Bone marrow (tissue), 2 donors: ENCODE measurements at places on chromosomes 6 and 20.

DNA sequence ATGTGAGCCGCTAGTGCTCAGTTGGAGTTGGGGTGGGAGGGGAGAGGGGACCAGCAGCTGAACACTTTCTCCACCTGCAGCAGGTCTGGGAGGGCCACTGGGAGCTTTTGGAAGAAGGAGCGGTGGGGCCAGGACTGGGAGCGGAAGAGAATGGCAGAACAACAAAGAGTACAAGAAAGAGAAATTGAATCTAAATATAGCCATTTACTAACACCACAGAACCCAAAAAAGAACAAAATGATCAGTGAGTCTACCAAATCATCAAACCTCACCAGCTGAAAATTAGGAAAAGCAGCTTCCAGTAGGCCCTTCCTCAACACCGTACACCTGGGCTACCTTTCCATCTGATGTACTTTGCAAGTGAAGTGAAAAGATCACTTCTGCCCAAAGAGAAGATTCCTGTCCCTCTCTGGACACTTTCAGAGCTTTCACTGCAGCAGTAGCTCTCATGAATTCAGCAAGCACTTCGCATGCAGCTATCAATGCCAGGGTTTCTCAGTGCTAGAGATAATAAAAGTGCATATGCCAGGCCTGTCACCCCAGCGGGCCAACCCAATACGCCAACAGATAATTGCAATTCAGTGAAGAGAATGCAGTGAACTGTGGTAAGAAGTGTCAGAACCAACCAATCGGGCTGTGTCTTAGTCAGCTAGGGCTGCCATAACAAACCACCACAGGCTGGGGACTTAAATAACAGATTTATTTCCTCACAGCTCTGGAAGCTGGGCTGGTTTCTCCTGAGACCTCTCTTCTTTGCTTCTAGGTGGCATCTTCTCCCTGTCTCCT lies 597 bp downstream of the LY86 start:
- no peak for DNase-seq

GRCh38 chr6:16576451-16577368 lies 184.6 kb downstream of the ATXN1 start:
- no peak for DNase-seq

GRCh38 chr20:11274141-11274594 lies 600.4 kb upstream of the JAG1 start:
- peak; percentile 81 for DNase-seq

DNA sequence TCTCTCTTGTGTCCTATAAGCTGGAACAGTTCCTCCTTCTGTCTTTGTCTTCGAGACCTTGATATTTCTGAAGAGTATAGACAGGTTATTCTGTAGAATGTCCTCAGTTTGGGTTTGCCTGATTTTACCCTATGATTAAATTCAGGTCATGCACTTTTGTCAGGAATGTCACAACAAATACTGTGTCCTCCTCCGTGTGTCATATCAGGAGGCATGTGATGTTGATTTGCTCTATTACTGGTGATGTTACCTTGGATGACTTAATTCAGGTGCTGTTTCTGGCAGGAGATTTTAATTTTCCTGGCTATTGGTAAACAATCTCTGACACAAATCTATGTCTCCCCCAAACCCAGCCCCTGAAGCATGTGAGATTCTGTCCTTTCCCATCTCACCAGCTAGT lies 33.3 kb upstream of the CHMP4B start:
- no peak for DNase-seq
